ENCODE measurements at places on chromosomes 5 and 9. TPM values are rescaled to one million over a fixed set of nuclear protein-coding genes. Genes with fewer than 3 reads are reported as not detected.

- H3K4me1 ChIP-seq: no peaks in the 10 kb centered on the region
- H3K27me3 ChIP-seq: no peaks in the 10 kb centered on the region
- no peak overlapping the region for H3K27ac ChIP-seq
These were observed 380.1 kb upstream of the TUSC1 start for GRCh38 chr9:26058111-26058895.

C5orf63 gene
- 9.7 TPM for total RNA-seq

DNA sequence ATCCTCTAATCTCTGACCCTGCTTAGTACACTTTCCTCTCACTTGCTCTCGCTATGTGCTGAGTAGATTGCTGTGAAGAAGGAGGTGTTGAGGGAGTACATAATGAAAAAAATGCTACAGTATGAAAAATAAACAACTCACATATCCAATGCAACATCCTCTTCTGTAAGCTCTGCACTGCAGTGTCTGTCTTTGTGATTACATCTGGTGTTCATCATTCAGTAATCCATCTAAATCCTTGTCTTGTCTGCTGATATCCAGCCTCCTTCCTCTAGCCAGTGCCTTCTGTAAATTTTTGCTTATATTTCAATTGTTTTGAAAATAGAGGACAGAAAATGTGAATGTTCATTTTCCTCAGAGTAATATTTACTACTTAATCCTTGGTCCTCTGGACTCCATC, 57.4 kb upstream of the CDH12 start:
- no peak overlapping the region for H3K27ac ChIP-seq
- H3K4me1 ChIP-seq: no peaks in the 10 kb centered on the region
- H3K27me3 ChIP-seq: no peaks in the 10 kb centered on the region
- DNase-seq: no peak
- no peak overlapping the region for H3K4me3 ChIP-seq
- H3K36me3 ChIP-seq: no peaks in the 10 kb centered on the region

PTGS1 gene
- total RNA-seq: not detected

DNA sequence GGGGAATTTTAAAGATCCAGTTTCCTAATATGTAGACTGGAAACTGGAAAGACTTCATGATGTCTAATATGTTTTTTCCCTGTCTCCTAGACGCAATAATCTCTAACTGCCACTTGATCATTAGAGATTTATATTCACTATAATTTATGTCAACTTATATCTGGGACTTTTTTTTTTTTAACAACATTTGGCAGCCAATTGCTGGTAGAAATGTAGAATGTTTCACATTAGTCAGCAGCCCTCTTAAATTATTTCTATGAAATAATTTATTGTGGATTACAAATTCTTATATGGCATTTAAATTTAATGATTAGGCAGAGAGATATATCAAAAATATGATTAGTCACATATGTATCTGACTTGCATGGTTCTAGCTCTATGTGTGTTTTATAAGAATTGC, 48.2 kb downstream of the TMEM174 start:
- no peak overlapping the region for H3K27ac ChIP-seq
- peaks cover 5% of the 10 kb centered on the region for H3K4me1 ChIP-seq
- H3K4me3 ChIP-seq: no peak overlapping the region
- no peak for DNase-seq
- peaks cover 75% of the 10 kb centered on the region for H3K27me3 ChIP-seq
- H3K36me3 ChIP-seq: no peaks in the 10 kb centered on the region

- DNase-seq: no peak
- no peak overlapping the region for H3K4me3 ChIP-seq
- H3K27me3 ChIP-seq: no peaks in the 10 kb centered on the region
- no peaks in the 10 kb centered on the region for H3K4me1 ChIP-seq
These were observed 245.7 kb upstream of the IRX1 start for GRCh38 chr5:3349704-3350565.

DNA sequence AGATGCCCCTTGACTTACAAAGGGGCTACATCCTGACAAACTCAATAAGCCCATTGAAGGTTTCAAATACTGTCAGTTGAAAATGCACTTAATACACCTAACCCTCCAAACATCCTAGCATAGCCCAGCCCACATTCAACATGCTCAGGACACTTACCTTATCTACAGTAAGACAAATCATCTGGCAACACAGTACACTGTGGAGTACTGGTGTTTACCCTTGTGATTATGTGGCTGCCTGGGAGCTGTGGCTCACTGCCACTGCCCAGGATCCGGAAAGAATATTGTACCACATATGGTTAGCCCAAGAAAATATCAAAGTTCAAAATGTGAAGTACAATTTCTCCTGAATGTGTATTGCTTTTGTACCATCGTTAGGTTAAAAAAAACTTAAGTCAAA, 562.2 kb downstream of the HTR1A start:
- H3K4me3 ChIP-seq: no peak overlapping the region
- no peaks in the 10 kb centered on the region for H3K27me3 ChIP-seq
- no peaks in the 10 kb centered on the region for H3K36me3 ChIP-seq
- no peak overlapping the region for H3K27ac ChIP-seq
- DNase-seq: no peak

LMX1B gene
- total RNA-seq: not detected

GRCh38 chr5:107538805-107539445, 131.8 kb downstream of the EFNA5 start:
- H3K27me3 ChIP-seq: peaks cover 7% of the 10 kb centered on the region
- H3K4me3 ChIP-seq: no peak overlapping the region
- no peak overlapping the region for H3K27ac ChIP-seq
- H3K36me3 ChIP-seq: no peaks in the 10 kb centered on the region
- peaks cover 13% of the 10 kb centered on the region for H3K4me1 ChIP-seq
- DNase-seq: no peak

PLAC8L1 gene
- total RNA-seq: 0.48 TPM

CARTPT gene
- total RNA-seq: not detected

DNA sequence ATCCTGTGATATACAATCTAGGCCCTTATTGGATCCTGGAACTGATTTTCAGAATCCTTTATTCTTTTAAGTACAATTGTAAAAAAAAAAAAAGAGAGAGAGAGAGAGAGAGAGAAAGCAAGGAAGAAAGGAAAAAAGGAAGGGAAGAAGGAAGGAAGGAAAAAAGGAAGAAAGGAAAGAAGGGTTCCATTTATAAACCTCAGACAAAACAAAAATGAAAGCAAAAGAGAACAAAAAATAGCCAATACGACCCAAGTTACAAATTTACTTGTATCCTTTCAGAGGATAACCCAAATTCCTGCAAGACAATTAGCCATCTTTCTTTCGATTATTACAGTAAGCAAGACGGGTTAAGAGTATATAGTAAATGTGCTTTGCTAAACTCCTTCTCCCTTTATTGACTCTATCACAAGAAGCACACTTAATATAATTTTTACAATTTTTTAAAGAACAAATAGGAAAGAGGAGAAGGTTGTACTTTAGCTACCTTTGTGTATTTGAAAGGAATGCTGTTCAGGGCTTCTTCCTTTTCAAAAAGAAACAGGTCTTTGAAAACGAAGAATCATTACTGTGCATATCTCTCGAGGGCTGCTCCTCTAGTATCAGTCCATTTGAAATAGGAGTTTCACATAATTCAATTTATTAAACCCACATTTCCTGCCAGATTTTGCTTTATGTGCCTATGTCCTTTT, 543.3 kb downstream of the RAB3C start:
- H3K4me3 ChIP-seq: no peak overlapping the region
- peaks cover 6% of the 10 kb centered on the region for H3K36me3 ChIP-seq
- H3K4me1 ChIP-seq: peaks cover 10% of the 10 kb centered on the region
- no peaks in the 10 kb centered on the region for H3K27me3 ChIP-seq
- DNase-seq: no peak

GRCh38 chr9:5586391-5586802, 42.5 kb upstream of the RIC1 start:
- H3K4me1 ChIP-seq: peaks cover 60% of the 10 kb centered on the region
- H3K4me3 ChIP-seq: peak overlapping the region; percentile 6
- H3K27ac ChIP-seq: peak overlapping the region; percentile 93
- H3K36me3 ChIP-seq: peaks cover 21% of the 10 kb centered on the region
- no peaks in the 10 kb centered on the region for H3K27me3 ChIP-seq
- DNase-seq: peak; percentile 15

DNA sequence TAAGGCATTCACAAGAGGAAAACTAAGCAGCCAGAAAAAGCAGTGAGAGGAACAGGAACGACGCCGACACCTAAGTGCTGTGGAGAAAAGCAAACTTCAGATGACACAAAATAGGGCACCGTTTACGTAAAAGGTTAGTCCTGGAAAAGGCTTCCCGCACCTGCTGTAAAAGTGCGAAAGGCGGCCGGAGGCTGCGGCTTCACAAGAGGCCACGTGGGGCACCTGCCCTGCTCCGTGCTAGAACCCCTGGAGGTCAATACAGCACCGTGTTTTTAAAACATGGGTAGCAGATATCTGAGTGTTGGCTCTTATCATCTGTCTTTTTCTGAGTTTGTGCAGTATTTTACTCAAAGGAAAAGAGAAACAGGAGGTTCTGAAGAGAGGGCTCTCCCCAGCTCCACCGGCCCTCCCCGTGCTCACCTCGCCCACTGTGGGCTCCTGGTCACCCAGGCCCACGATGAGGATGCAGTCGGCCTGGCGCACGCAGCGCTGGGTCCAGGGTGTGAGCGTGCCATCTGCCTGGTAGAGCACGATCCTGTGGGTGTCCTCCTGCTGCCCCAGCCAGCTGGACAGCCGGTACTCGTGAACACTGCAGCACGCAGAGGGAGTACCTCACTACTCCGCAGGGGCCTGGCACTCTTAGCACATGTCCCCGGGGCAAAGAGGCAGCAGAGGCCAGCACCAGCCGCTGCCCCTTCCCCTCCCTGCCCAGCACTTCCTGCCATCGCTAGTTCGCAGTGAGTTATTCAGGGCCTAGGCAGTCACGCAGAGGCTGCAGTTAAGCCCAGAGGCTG, 21.0 kb upstream of the NSMF start:
- peaks cover 35% of the 10 kb centered on the region for H3K4me1 ChIP-seq
- H3K27ac ChIP-seq: no peak overlapping the region
- H3K36me3 ChIP-seq: peaks cover under 1% of the 10 kb centered on the region
- H3K27me3 ChIP-seq: no peaks in the 10 kb centered on the region
- DNase-seq: no peak

TXNDC8 gene
- total RNA-seq: not detected

DAPK1 gene
- 0.35 TPM for total RNA-seq

CDH12 gene
- not detected for total RNA-seq

- no peaks in the 10 kb centered on the region for H3K36me3 ChIP-seq
- no peak overlapping the region for H3K4me3 ChIP-seq
- H3K27me3 ChIP-seq: peaks cover 27% of the 10 kb centered on the region
- H3K4me1 ChIP-seq: peaks cover 11% of the 10 kb centered on the region
- DNase-seq: no peak
These were observed 4.3 kb upstream of the IL13 start for GRCh38 chr5:132653716-132654115.

GRCh38 chr5:7246287-7246686, 149.7 kb upstream of the ADCY2 start:
- no peak overlapping the region for H3K4me3 ChIP-seq
- peaks cover 2% of the 10 kb centered on the region for H3K27me3 ChIP-seq
- no peak for DNase-seq
- H3K36me3 ChIP-seq: no peaks in the 10 kb centered on the region

DNA sequence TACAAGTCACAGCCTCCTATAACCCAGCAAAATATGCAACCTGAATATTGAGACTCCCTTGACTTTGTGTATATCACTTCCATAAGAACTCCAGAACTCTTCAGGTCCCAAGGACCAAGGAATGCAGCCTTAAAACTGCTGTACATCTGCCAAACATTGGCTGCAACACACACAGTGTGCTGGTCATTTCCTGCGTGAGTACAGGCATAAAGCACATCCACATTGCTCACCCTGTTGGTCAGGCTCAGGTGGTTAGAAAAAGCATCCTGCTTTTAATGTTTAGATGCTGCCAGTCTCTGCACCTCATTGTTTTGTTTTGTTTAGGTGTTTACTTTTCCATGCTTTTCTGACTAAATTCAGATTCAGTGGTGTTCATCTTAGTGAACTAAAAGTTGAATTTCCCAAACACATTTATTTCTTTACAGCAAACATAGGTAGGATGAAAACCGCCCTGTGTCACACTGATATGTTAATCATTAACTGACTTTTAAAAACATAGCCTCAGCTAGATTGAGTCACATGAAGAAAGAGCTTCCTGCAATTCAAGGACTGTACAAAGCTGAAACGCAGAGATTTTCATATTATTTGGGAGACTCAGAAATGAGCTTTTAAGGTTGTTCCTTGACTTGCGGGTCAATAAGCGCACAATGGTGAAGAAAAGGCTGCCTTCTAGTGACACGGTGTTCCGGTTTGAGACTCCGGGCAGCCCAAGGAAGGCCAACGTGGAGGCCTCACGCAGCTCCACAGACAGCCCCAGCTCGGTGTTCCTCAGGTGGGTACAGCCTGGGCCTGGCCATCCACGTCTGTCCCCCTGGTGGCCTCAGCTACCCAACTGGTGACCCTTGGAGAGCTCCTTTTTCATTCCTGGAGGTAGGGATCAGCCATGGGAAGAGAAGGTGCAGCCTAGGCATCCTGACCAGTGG, 52.2 kb upstream of the GRAMD2B start:
- no peaks in the 10 kb centered on the region for H3K36me3 ChIP-seq
- no peak overlapping the region for H3K4me3 ChIP-seq
- H3K27me3 ChIP-seq: no peaks in the 10 kb centered on the region
- H3K27ac ChIP-seq: no peak overlapping the region
- peaks cover 9% of the 10 kb centered on the region for H3K4me1 ChIP-seq

IL13 gene
- total RNA-seq: 2.8 TPM

- H3K4me1 ChIP-seq: peaks cover 85% of the 10 kb centered on the region
- H3K36me3 ChIP-seq: peaks cover 71% of the 10 kb centered on the region
- H3K27ac ChIP-seq: peak overlapping the region; percentile 91
- DNase-seq: no peak
These were observed 59.1 kb downstream of the C9orf152 start for GRCh38 chr9:110148891-110149290.

DNA sequence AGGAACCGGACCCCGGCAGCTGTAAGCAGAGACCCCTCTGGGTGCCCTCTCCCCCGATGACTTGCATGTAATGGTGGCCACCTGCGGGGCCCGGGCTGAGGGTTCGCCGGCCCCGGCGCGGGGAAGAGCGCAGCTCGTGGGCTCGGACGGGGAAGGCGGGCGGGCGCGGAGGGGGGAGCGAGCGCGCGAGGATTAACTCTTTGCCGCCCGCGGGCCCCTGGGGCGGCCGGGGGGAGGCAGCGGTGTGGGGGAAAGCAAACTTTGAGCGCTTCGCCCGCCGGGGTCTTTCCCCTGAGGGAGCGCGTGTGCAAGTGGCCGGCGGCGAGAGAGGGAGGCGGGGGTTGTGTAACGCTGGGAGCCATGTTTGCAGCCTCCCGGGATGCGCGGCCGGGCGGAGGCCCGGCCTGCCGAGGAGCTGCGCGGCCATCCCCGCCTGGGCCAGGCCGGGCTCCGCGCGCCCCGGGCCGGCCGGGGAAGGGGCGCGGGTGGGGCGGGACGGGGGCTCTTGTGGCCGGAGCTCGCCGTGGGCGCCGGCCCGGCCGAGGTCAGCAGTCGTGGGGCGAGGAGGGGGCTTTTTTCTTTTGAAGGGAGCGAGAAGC, 547 bp downstream of the ANP32B start:
- no peaks in the 10 kb centered on the region for H3K27me3 ChIP-seq
- peaks cover 18% of the 10 kb centered on the region for H3K36me3 ChIP-seq
- H3K4me1 ChIP-seq: peaks cover 56% of the 10 kb centered on the region
- DNase-seq: peak; percentile 51

- no peaks in the 10 kb centered on the region for H3K27me3 ChIP-seq
- H3K4me3 ChIP-seq: no peak overlapping the region
- no peaks in the 10 kb centered on the region for H3K4me1 ChIP-seq
- no peaks in the 10 kb centered on the region for H3K36me3 ChIP-seq
- no peak for DNase-seq
- no peak overlapping the region for H3K27ac ChIP-seq
These were observed 176.1 kb downstream of the TRPM3 start for GRCh38 chr9:70945301-70945700.

Measured in activated CD4-positive, alpha-beta T cell treated with anti-CD3 and anti-CD28 coated beads, Interleukin-2, amount 10 ng/mL, durations not matched to agents 7 days and 5 days (primary cell).